ENCODE measurements at places on chromosomes 6 and 20. TPM values are rescaled to one million over a fixed set of nuclear protein-coding genes. Genes with fewer than 3 reads are reported as not detected.

DNA sequence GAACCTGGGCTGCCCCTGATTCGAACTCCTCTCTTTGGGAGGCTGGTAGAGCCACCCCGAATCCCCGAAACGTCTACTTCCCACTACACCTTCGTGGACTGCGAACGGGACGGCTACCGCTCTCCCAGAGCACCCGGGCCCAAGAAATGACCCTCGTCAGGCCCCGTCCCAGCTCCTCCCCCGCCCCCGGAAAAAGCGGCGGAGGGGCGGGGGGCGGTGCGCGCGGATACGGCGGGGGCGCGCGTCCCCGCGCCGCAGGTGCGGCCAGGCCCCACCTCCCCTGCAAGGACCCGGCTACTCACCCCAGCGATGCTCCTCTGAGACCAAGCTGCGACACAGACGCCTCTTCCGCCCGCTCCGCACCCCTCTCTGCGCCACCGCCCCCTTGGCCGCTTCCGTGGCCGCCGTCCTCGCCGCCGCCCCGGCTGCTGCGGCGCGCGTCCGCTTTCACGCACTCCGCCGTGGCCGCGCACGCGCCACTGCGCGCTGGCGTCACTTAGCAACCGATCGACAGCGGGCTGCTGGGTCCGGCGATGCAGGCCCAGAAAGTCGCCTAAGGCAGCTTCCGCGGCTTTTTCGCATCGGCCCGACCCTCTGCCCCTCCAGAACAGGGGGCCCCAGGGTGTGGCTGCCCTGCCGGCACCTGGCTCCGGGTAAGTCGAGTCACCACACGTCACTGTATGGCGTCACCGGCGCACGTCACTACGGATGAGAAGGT, at the start of gene BTBD9:
BTBD9 (minus strand) TSS at position 432 of the 718 bp plus-strand sequence.
- no peaks in the 10 kb centered on the region for H3K27me3 ChIP-seq
- H3K4me3 ChIP-seq = peak within 1 kb of the TSS; percentile 82
- H3K36me3 ChIP-seq = no peaks in the 10 kb centered on the region
- peaks cover 40% of the 10 kb centered on the region for H3K4me1 ChIP-seq

GRCh38 chr6:88165844-88166492, at the start of gene CNR1:
Gene CNR1 (minus strand): TSS chr6:88166347. CDS start chr6:88145274, 21,073 bp downstream.
- no peaks in the 10 kb centered on the region for H3K36me3 ChIP-seq
- peak; percentile 36 for DNase-seq
- peak within 1 kb of the TSS; percentile 56 for H3K4me3 ChIP-seq
- peaks cover 56% of the 10 kb centered on the region for H3K27me3 ChIP-seq
- no peak within 1 kb of the TSS for H3K27ac ChIP-seq

DNA sequence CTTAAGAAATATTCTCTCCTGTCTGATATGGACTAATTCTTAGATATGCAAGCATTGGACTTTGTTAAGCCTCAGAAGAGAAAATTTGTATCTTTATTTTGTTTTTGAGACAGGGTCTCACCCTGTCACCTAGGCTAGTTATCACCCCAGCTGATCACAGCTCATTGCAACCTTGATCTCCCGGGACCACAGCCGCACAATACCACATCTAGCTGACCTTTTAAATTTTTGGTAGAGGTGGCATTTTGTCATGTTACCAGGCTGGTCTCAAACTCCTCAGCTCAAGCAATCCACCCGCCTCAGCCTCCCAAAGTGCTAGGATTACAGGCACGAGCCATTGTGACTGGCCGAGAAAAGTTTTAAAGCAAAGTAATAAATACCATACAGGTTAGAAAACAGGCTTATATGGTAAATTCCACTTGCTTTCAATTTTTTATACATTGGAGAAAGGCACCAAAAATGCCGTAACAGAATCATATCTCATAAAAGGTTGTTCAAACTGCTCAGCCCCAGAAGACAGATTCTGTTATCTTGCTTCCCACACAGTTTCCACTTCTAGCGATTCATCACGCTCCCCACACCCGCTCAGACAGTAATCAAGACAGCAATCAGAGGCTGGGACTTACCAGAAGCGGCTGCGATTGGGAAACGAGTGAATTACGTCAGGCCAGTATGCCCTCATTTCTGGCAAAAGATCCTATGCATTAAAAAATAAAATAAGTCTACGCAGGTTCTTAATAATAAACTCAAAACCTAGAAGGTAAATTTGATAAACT, 13.8 kb downstream of the RNASET2 start:
- H3K4me3 ChIP-seq = peak overlapping the region; percentile 59
- peaks cover 49% of the 10 kb centered on the region for H3K4me1 ChIP-seq
- peaks cover 59% of the 10 kb centered on the region for H3K36me3 ChIP-seq
- H3K27me3 ChIP-seq = no peaks in the 10 kb centered on the region

DNA sequence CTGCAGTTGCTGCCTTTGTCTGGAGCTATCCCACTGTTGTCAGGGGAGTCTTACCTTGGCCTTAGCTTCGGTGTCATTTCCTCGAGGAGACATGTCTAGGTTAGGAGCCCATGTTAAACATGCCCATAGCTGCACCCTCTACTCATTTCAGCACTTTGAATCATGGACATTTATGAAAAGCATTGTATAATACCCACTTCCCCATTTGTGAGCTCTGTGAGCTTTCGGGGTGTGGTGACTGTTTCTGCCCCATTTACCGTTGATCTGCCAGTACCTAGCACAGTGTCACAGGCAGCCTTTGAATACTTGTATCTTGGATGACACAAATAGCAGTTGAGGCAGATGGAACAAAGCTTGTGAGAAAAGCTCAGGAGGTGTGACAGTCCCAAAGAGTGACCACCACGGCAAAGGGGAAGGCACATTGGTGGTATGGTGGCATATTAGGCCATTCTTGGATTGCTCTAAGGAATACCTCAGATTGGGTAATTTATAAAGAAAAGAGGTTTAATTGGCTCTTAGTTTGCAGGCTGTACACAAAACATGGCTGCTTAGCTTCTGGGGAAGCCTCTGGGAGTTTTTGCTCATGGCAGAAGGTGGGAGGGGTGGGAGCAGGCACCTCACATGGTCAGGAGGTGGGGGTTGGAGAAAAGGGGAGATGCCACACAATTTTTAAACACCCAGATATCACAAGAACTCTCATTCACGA, 42.0 kb downstream of the JARID2 start:
- peaks cover 40% of the 10 kb centered on the region for H3K36me3 ChIP-seq
- no peak for DNase-seq
- peaks cover 59% of the 10 kb centered on the region for H3K4me1 ChIP-seq
- H3K27ac ChIP-seq = no peak overlapping the region
- H3K4me3 ChIP-seq = no peak overlapping the region

- no peaks in the 10 kb centered on the region for H3K4me1 ChIP-seq
- no peak for DNase-seq
- peaks cover 8% of the 10 kb centered on the region for H3K27me3 ChIP-seq
Measured at GRCh38 chr20:10132387-10132786, 86.2 kb upstream of the SNAP25 start.

DNA sequence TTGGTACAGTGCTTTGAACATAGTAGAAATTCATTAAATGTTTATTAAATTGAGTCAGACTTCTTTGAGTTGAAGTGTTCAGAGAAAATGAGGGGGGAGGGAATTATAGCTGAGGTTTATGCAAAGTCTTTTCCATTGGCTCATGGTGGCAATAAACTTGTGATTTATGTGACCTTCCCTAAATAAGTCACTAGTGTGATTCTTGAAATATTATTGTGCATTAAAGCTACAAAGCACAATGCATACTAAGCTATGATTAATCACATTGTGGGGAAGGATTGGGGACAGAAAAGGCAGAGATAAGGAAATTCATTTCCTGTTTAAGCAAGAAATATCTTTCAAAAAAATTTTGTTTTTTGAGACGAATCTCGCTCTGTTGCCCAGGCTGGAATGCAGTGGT, 877.5 kb downstream of the TFAP2A start:
- H3K4me1 ChIP-seq = no peaks in the 10 kb centered on the region
- peaks cover 2% of the 10 kb centered on the region for H3K27me3 ChIP-seq
- H3K27ac ChIP-seq = no peak overlapping the region
- H3K4me3 ChIP-seq = no peak overlapping the region
- H3K36me3 ChIP-seq = no peaks in the 10 kb centered on the region

DNA sequence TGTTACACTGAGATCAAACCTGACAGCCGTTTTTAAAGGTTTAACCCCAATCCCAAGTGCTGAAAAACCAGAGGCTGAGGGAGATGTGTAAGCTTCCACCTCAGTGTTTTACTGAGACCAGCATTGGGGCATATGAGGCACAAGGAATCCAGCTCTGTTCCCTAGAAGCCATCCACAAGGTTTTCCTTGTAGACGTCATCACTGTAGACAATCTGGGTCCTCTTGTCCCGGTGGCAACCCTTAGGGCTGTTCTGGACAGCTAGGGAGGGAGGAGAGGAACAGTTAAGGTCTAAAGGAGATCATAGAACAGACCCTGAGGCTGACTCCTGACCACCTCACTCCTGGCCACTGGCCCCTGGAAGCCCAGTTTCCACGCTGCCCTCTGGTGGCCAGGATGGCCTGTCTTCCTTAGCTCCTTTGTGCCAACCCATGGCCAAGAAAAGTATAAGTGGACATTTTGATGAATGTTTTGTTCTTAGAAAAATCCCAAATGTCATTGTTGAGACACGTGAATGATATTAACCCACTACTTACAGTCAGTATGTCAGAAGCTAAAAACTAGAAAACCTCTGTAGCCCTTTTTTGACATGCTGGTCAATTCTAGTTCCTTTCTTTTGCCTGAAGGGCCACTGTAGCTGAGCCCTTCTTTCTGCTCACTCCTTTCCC, 6.4 kb downstream of the CFB start:
- H3K36me3 ChIP-seq = peaks cover 29% of the 10 kb centered on the region
- peak; percentile 69 for DNase-seq

DNA sequence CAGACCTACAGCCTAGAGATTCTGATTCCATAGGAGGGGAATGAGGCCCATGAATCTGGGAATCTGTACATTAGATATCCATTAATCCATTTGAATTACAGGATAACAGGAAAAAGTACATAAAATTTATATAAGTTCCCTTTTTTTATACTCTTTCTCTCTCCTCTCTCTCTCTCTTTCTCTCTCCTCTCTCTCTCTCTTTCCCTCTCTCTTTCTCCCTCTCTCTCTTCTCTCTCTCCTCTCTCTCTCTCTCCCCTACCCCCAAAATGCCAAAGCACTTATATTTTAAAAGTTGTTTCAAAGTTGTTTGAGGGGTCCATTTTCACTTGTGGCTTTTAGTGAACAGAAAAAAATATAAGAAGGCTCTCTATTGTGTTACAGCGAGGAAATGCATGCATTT, 15.1 kb downstream of the TSHZ2 start:
- no peaks in the 10 kb centered on the region for H3K27me3 ChIP-seq
- no peak for DNase-seq
- H3K27ac ChIP-seq = no peak overlapping the region
- H3K36me3 ChIP-seq = peaks cover 16% of the 10 kb centered on the region
- H3K4me1 ChIP-seq = peaks cover 20% of the 10 kb centered on the region

- H3K27me3 ChIP-seq = peaks cover 36% of the 10 kb centered on the region
- DNase-seq = no peak
- no peak overlapping the region for H3K27ac ChIP-seq
- no peak overlapping the region for H3K4me3 ChIP-seq
Measured at GRCh38 chr20:51183451-51183850, 160.5 kb upstream of the KCNG1 start.

DNA sequence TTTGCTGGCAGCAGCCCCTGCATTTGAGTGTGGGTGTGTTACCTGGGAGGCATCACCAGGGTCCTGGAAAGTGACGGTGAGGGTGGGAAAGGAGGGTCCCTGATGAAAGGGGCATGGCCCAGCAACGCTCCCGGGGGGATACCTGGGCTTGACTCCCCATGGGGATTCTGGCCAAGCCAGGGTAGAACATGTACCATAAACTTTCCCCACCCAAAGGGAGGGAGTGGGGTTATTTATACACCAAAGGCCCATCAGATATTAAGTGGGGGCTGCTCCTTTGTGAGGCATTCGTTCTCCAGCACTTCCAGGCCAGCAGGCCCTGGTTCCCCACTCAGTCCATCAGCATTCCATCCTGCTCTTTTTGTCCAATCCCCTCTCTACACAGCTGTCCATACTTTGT, 20.6 kb upstream of the CCR6 start:
- no peak overlapping the region for H3K4me3 ChIP-seq
- H3K27me3 ChIP-seq = no peaks in the 10 kb centered on the region
- peaks cover 32% of the 10 kb centered on the region for H3K4me1 ChIP-seq
- H3K36me3 ChIP-seq = no peaks in the 10 kb centered on the region
- no peak overlapping the region for H3K27ac ChIP-seq

- H3K4me1 ChIP-seq = no peaks in the 10 kb centered on the region
- no peak for DNase-seq
- peaks cover 4% of the 10 kb centered on the region for H3K27me3 ChIP-seq
- H3K4me3 ChIP-seq = no peak overlapping the region
- H3K36me3 ChIP-seq = no peaks in the 10 kb centered on the region
- no peak overlapping the region for H3K27ac ChIP-seq
Measured at GRCh38 chr20:10710991-10711775, 37.4 kb upstream of the JAG1 start.

DNA sequence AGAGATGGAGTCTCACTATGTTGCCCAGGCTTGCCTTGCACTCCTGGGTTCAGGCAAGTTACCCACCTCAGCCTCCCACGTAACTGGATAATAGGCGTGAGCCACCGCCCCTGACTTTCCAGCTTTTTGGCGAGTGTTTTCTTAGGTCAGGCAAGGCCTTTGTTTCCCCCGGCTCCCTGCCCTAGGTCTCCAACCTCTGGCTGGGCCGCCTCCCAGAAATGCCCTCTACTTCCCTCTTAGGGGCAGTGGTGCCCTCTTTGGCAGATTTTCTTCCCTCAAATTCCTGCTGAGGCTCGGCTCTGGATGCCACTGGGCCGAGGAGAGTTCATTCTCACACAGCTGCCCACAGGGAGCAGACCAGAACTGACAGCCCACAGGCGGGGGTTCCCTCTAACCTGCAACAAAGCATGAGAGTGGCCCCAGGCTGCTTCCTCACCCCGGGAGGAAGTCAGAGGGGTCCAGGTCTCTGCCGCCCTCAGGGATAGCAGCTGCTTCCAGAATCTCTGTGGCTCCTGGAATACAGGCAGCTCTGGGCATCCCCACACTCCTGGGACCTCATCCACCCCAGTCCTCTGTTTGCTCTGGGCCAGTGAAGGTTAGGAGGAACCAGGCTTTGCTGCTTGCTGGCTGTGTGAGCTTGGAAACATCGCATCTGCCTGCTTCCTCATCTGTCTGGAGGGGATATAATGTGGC, 56.5 kb downstream of the TCP11 start:
- no peak overlapping the region for H3K4me3 ChIP-seq
- DNase-seq = no peak
- no peaks in the 10 kb centered on the region for H3K27me3 ChIP-seq
- no peak overlapping the region for H3K27ac ChIP-seq
- H3K36me3 ChIP-seq = peaks cover 10% of the 10 kb centered on the region

Gene BCAS1
- total RNA-seq = 0.14 TPM

Gene HLA-DRA
- 4.3 TPM for total RNA-seq

Gene CDH26
- total RNA-seq = 0.91 TPM

Gene RGS17
- total RNA-seq = not detected

Gene SH3BGRL2
- total RNA-seq = 0.43 TPM

Gene HRH3
- total RNA-seq = not detected

Gene SRC
- total RNA-seq = 5.7 TPM

Gene MAN1A1
- total RNA-seq = 18.4 TPM

All from activated CD4-positive, alpha-beta T cell treated with anti-CD3 and anti-CD28 coated beads for 36 hours (primary cell).